ENCODE measurements at places on chromosomes 1 and 21.

GRCh38 chr1:210467440-210468043 is 138.8 kb downstream of the HHAT start:
- DNase-seq = no peak

GRCh38 chr1:24902471-24902891 is 27.6 kb downstream of the RUNX3 start:
- DNase-seq = no peak

DNA sequence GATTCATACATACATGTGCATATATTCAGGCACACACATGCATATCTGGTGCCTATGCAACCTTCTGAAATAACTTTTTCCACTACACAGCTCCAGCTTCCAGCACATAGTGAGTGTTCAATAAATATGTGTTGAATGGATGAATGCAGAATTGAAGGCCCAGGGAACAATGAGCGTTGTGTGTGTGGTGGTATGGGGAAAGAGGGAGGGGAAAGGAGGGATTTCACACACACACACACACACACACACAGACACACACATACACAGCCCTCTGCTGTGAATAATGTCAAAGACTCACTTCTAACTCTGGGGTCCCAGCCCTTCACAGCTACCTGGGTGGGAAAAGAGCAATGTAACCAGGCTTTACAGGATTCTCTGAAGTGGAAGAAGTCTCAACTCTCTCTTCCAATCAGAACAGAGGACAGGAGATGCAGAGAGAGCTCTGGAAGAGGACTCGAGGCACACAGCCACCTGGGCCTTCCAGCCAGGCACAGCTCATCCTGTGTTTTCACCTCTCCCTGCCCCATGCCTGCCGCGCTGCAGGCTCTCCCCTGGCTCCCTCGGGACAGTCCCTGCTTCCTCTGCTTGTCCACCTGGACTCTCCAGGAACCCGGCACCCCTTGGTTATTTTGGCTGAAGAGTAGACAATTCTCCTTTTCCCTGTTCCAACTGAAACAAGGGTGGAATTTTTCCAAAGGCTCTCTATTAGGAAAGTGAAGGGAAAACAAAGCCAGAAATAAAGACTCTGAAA is 5.4 kb upstream of the IGSF8 start:
- DNase-seq = no peak

DNA sequence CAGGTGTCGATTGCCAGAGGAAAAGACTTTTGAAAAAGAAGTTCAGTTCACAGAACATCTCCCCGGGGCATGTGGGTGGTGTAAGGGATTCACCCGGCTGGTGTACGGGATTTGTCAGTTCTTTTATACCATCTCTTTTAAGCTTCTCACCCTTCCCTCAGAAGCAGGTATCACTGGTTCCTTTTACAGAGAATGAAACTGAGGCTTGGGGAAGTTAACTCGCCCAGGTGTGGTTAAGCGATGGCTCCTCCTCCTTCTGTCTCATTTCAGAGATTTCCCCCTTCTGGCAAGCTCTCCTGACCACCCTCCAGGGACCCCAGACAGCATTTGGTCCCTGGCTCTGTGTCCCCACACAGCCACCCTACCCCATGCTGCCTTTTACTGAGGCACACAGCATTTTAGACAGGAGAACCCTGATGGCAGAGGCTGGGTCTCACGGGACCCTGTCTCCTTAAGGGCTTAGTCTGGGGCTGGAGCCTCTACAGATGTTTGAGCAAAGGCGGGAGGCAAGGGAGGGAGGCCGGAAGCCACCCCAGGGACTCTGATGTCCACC is 2.8 kb upstream of the ECE1 start:
- peak; percentile 16 for DNase-seq

- no peak for DNase-seq
Measured at GRCh38 chr21:42429856-42430255, 26.2 kb downstream of the UBASH3A start.

GRCh38 chr1:234909307-234909810 is 219.3 kb downstream of the TOMM20 start:
- no peak for DNase-seq

- no peak for DNase-seq
Measured at GRCh38 chr1:174112489-174113162, 46.7 kb upstream of the RABGAP1L start.

- peak; percentile 64 for DNase-seq
Measured at GRCh38 chr1:200979574-200980451, 43.7 kb downstream of the KIF21B start.

DNA sequence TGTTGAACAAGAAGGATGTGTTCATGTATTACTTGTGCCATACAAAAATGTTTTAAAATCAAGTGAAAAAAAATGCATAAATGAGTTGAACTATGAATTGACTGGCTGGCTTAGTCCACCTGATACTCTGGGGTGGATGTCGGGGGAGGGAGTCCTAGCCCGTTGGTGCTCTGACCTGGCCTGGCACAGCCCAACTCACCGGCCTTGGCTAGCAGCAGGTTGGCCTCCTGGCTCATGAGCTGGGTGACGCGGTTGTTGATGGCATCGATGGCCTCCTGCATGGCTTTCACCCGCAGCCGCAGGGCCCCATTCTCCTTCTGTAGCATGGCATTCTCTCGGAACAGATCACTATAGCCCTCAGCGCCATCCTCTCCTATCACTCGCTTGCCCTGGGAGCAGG is 21.6 kb downstream of the KIF21B start:
- no peak for DNase-seq

DNA sequence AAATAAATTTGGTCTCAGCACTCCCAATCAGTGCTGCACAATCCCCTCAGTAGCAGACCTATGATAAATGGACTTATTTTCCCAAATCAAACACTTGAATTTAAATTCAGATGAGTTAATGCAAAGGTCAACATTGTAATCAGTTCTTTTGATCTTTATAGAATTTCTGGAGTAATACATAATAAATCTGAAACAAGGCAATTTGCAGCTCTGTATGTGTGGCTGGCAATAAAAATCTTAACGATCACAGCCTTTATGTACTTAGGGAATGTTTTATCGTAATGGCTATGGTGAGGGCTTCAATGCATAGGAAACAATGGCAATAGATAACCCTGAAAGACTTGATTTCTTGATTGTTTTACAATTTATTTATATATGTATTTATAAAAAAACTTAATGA is 91.4 kb downstream of the GPATCH2 start:
- DNase-seq = no peak

DNA sequence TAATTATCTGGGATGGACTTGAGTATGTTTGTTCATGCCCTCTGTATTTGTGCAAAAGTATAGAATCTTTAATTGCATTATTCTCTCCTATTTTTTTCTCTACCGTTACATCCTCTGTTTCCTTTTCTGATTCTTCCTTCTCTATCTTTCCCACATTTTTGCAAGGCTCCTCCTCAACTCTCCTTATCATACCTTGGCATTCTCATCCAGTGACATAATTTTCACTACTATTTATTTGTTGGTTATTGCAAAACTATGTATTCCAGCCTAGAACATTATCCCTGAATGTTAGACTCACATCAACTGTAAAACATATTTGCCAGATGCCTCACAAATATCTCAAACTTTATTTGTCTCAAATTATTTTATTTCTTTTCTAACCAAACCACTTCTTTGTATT is 381.9 kb downstream of the COL11A1 start:
- DNase-seq = no peak

DNA sequence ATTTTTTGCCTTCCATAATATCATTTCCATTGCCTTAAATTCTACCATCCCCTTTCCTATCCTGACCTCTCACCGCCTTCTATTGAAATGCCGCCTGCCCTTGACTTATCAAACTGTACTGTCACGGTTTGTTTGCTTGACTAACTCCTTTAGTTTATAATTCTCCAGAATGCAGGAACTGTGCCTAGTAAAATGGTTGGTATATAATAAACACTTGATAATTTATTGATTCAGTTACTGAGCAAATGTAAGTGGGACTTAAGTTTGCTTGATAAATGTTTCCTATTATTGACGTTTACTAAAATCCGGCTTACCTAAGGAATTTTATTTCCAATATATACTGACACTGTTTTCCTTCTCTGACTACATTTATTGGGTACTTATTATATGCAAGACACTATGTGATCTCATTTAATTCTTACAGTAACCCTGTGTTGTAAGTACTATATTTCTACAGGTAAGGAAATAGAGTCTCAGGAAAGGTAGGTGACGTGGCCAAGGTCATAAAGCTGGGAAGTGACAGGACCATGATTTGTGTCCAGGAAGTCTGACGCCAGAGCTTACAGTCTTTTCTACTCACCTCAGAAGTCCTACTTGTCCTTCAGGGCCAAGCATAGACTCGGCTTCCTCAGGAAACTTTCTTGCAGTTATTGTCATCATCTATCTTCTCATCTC is 35.7 kb downstream of the DPT start:
- no peak for DNase-seq

GRCh38 chr1:197837911-197838310 is 62.6 kb upstream of the DENND1B start:
- DNase-seq = no peak

GRCh38 chr1:178976541-178976940 is 49.2 kb upstream of the FAM20B start:
- DNase-seq = no peak

GRCh38 chr1:29409616-29410015 is 173.3 kb downstream of the PTPRU start:
- DNase-seq = no peak

GRCh38 chr1:39081271-39082009 is 55.3 kb downstream of the NDUFS5 start:
- peak; percentile 12 for DNase-seq

- no peak for DNase-seq
Measured at GRCh38 chr1:184163674-184164465, 112.3 kb downstream of the TSEN15 start.

GRCh38 chr21:26005464-26005863 is 165.1 kb downstream of the APP start:
- no peak for DNase-seq

- DNase-seq = no peak
Measured at GRCh38 chr1:101233495-101233894, 3.3 kb upstream of the S1PR1 start.

- no peak for DNase-seq
Measured at GRCh38 chr1:201946224-201946908, at the start of gene LMOD1. Gene LMOD1, minus strand, starts transcription at chr1:201946548. Its CDS starts 208 bp downstream, at chr1:201946340.

GRCh38 chr21:28089599-28090441 is 902.9 kb downstream of the LTN1 start:
- DNase-seq = no peak

GRCh38 chr21:45256021-45256911 is 31.4 kb downstream of the POFUT2 start:
- DNase-seq = no peak

GRCh38 chr1:36693161-36693525 is 210.4 kb upstream of the CSF3R start:
- DNase-seq = no peak

GRCh38 chr1:172549621-172550280 is 16.8 kb downstream of the SUCO start:
- DNase-seq = no peak

DNA sequence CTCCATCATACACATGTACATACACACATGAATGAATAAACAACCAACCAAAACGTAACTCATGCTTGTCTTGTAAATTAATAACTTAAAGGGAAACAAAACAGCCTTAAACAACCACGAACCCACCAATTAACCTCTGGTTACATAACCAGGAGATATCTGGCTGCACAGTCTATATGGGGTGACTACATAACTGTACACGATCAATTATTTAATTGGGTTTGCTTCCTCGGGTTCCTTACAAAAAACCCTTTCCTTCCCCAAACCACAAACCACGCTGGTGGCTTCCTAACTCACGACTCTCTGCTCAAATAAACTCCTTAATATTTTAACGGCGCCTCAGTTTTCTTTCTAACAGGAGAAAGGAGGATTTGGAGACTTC is 744 bp downstream of the ZNF670 start:
- no peak for DNase-seq

- DNase-seq = peak; percentile 4
Measured at GRCh38 chr1:174258148-174258550, 98.8 kb downstream of the RABGAP1L start.

DNA sequence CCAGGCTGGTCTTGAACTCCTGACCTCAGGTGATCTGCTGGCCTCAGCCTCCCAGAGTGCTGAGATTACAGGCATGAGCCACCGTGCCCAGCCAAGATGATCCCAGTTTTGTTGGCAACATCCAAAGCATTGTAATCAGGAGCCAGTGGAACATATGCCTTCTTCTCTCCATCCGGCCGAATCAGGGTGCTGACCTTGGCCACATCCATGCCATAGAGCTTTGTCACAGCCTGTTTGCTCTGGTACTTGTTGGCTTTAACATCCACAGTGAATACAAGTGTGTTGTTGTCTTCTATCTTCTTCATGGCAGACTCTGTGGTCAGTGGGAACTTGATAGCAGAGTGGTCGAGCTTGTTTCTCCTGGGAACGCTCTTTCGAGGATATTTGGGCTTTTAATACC is 17.1 kb downstream of the TNFRSF8 start:
- DNase-seq = no peak

GRCh38 chr1:216640100-216640499 is 83.1 kb downstream of the ESRRG start:
- no peak for DNase-seq

DNA sequence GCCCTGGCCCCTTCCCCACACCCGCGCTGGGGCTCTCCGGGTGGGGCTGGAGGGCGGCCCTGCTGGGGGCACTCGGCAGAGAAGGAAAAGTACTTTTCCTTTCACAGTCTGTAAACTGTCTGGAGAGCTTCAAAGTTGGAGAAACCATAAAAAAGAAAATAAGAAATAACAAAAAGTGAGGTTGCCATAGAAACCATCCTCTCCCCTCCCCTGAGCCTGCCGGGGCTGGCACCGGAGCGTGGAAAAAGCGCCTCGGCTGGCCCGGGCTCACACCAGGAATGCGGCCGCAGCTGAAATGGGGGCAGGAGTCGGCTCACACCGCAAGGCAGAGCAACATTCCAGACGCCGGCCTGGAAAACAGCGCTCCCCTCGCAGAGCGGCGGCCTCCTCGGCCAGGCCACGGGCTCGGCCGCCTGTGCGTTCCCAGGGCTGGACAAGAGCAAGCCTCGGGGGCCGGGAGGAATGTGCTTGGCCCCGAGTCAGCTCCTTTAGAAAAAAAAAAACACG is 69.2 kb downstream of the MORN1 start:
- no peak for DNase-seq

- DNase-seq = no peak
Measured at GRCh38 chr1:54463259-54464030, 57.3 kb upstream of the SSBP3 start.

DNA sequence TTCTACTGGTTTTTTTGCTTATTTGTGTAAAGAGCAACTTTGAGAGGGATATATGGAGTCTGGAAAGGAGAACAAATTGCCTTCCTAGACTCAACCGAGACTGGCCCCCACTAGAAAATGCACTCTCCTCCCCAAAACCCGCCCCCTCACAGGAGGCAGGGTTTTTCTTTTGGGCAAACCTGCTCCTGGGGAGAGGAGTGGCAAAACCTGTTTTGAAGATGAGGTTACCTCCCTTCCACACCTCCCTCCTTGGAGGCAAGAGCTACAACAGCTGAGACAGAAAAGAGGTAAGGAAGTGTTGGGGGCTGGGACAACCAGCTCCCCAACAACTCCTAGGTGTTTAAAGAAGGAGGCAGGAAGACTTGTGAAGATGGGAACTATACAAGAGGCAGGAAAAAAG is at the start of gene BNIPL:
Gene BNIPL (plus strand): TSS at position 231 of the 400 bp plus-strand sequence. CDS start 140 bp downstream, at position 371.
- DNase-seq = no peak
